ENCODE measurements at places on chromosomes 12 and 14.

- no peaks in the 10 kb centered on the region for H3K36me3 ChIP-seq
- DNase-seq = no peak
- H3K27me3 ChIP-seq = no peaks in the 10 kb centered on the region
- H3K27ac ChIP-seq = no peak overlapping the region
- no peak overlapping the region for H3K4me3 ChIP-seq
- H3K4me1 ChIP-seq = no peaks in the 10 kb centered on the region
Observed at GRCh38 chr12:105658389-105658788, 327.9 kb downstream of the C12orf75 start.

DNA sequence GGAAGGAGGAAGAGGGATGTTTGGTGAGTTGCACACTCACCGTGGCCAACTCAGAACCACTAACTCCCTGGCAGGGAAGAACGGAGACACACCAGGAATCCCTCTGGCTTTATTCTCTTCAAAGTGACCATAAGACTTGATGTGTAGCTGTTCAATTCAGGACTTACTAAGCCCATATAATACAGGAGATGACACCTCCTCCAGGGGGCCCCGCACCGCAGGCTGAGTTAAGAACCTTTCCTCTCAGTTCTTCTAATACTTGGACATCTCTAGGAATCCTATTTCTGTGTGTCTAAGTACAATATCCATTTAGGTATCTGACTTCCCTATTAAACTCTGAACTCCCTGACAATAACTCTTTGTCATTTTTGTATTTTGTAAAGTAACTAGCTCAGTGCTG is 49.5 kb downstream of the DCAF4 start:
- H3K4me3 ChIP-seq = no peak overlapping the region
- H3K4me1 ChIP-seq = no peaks in the 10 kb centered on the region
- peaks cover 26% of the 10 kb centered on the region for H3K36me3 ChIP-seq
- no peak for DNase-seq
- H3K27ac ChIP-seq = no peak overlapping the region

- no peak overlapping the region for H3K27ac ChIP-seq
- no peaks in the 10 kb centered on the region for H3K27me3 ChIP-seq
- no peaks in the 10 kb centered on the region for H3K4me1 ChIP-seq
- no peaks in the 10 kb centered on the region for H3K36me3 ChIP-seq
- DNase-seq = no peak
Observed at GRCh38 chr12:76711241-76711640, 52.7 kb upstream of the ZDHHC17 start.

GRCh38 chr14:81471062-81471461 is 62.6 kb downstream of the SEL1L start:
- no peak overlapping the region for H3K4me3 ChIP-seq
- H3K36me3 ChIP-seq = peaks cover 40% of the 10 kb centered on the region
- no peak for DNase-seq

- peak within 1 kb of the TSS; percentile 92 for H3K27ac ChIP-seq
- peaks cover 23% of the 10 kb centered on the region for H3K36me3 ChIP-seq
- H3K27me3 ChIP-seq = no peaks in the 10 kb centered on the region
- peak; percentile 92 for DNase-seq
- H3K4me3 ChIP-seq = peak within 1 kb of the TSS; percentile 98
- H3K4me1 ChIP-seq = peaks cover 39% of the 10 kb centered on the region
Observed at GRCh38 chr12:101830367-101831325, at the start of gene GNPTAB. GNPTAB (minus strand) TSS chr12:101830959; CDS start chr12:101830675, 284 bp downstream.

DNA sequence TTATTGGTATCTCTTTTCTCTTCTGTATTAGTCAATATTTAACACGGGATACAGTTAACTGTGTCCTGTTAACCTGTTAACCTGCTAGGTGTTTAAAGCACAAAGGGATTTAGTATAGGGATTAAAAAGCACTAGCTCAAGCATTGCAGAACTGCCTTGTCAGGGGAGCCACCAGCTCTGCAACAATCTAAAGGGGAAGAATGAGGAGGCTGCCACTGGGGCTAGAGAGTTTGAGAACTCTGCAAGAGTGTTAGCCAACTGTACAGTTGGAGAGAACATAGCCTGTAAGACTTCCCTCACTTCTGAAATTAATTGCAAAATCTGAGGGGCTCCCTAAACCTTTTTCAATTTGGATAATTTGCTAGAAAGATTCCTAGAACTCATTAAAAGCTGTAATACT is 6.5 kb upstream of the VRK1 start:
- no peak overlapping the region for H3K27ac ChIP-seq
- H3K27me3 ChIP-seq = peaks cover 26% of the 10 kb centered on the region
- DNase-seq = no peak
- no peaks in the 10 kb centered on the region for H3K36me3 ChIP-seq
- H3K4me1 ChIP-seq = peaks cover 7% of the 10 kb centered on the region

DNA sequence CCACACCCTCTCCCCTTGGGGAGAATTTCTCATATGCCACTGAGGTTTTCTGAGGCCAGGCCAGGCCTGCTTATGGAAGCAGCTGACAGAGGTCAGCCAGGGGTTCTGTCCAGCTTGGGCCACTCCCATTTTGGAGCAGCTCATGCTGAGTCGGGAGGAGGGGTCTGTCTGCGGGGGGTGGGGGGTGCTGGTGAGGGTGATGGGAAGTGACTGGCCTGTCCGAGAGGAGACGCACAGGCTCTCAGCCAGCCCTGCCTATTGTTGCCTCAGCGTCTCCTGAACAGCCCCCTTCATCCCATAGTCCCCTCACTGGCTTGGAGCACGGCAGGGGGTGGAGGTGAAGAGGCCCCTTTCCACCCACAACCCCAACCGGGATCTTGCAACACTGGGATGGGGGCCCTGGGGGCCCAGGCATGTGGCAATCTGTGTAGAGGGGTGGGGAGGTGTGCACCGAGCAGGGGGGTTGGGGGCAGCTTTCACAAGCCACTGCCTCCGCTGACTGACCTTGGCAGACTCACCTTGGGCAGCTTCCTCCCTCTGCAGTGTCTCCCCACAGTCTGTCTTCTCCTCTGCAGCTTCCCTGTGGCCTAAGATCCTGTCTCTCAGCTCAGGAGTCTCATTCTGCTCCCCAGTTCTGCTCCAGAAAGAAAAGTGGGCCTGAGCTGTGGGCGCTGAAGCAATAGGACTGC is 5.5 kb downstream of the CEBPE start:
- H3K36me3 ChIP-seq = no peaks in the 10 kb centered on the region
- H3K27me3 ChIP-seq = no peaks in the 10 kb centered on the region
- no peak overlapping the region for H3K27ac ChIP-seq
- no peak for DNase-seq
- H3K4me1 ChIP-seq = peaks cover 10% of the 10 kb centered on the region

DNA sequence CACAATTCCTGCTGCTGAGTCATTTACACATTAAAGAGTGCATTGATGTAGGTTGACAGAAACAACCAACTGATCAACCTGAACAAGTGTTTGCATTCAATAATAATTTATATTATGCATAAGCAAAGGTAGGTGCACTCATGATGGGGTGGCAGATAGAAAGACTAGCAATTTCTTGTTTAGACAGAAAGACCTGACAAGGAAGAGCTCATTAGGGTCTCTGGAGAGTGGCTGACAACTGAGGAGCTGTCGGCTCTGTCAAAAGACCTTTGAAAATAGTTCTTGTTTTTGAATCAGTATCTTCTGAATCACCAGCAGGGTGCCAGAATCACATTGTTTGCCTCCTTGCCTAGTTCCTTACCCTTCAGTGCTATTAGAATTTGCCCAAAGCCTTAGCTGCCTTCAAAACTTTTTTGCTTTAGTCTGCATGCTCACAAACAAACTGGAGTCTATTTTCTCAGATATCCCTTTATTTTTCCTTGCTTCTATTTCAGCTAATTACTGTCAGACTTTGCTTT is 234.7 kb downstream of the BTG1 start:
- no peaks in the 10 kb centered on the region for H3K4me1 ChIP-seq
- no peaks in the 10 kb centered on the region for H3K36me3 ChIP-seq

DNA sequence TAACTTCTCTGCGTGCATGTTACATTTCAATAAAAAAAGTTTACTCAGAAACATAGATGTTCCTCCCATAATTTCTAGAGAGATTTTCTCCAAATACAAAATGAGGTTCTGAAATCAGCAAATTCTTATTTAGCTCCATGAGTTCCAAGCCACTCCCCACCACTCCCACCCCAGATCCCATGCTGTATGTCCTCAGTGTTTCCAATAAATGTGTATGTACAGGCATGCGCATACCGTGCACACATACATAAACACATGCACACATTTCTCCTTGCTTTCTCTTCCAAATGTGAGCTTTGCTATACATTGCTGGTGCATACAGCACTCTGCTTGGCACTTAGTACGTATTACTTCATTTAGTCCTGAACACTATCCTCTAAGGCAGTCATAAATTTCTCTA is 209.7 kb downstream of the MSRB3 start:
- H3K27me3 ChIP-seq = no peaks in the 10 kb centered on the region
- H3K4me1 ChIP-seq = no peaks in the 10 kb centered on the region
- H3K36me3 ChIP-seq = no peaks in the 10 kb centered on the region
- H3K27ac ChIP-seq = no peak overlapping the region

DNA sequence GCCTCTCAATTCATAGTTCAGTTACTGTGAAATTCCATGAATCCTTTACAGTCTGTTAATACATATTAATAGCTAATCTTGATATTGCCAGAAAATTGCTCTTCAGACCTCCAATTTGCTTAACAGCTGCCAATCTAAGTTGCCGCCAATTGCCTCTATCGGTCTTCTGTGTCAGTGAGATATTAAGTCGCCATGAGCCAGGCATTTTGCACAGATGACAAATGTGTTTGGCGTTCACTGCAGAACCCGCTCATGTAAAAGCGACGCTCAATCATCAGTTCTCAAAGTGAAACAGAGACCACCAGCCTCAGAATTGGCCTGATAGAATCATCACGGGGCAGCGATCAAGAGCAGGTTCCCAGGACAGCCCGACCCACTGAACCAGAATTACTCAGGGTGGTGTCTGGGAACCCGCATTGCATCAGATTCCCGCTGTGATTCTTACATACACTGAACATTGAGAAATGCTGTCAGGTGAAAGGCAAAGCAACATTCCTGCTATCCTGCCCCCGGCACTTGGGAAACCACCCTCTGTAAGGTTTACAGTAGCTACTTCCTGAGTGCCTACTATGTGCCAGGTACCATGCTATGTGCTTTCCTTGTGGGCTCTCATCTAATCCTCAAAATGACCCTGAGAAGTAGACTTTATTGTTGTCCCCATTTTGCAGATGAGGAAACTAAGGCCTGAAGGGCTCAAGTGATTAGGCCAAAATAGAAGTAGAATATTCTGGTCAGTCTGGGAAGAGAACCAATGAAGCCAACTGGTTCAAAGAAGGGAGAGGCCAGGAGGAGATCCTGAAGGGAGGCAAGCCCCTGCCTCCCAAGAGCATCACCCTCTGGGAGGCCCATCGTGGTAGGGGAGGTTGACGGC is 216.4 kb downstream of the SLC41A2 start:
- peak overlapping the region; percentile 89 for H3K27ac ChIP-seq
- no peak overlapping the region for H3K4me3 ChIP-seq
- peaks cover 14% of the 10 kb centered on the region for H3K36me3 ChIP-seq
- H3K27me3 ChIP-seq = no peaks in the 10 kb centered on the region
- DNase-seq = no peak

DNA sequence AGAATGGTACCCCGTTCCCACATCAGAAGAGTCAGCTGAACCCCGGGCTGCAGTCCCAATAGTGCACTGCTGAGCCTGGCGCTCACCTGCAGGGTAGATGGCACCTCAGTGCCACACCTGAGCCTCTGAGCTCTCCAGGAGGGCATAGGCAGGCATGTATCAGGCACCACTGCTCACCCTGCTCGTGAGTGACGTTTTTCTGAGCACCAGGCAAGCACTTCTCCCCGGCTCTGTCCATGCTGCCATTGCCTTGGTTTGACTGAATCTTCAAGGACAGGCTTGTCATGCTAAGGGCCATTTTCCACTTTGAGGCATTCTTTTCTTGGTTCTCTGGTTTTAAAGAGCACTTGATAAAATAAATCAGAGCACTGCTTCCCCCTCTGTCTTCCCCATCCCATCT is 161.6 kb upstream of the PRMT8 start:
- no peak for DNase-seq
- no peak overlapping the region for H3K27ac ChIP-seq
- H3K27me3 ChIP-seq = no peaks in the 10 kb centered on the region
- H3K36me3 ChIP-seq = no peaks in the 10 kb centered on the region
- no peaks in the 10 kb centered on the region for H3K4me1 ChIP-seq
- H3K4me3 ChIP-seq = no peak overlapping the region

DNA sequence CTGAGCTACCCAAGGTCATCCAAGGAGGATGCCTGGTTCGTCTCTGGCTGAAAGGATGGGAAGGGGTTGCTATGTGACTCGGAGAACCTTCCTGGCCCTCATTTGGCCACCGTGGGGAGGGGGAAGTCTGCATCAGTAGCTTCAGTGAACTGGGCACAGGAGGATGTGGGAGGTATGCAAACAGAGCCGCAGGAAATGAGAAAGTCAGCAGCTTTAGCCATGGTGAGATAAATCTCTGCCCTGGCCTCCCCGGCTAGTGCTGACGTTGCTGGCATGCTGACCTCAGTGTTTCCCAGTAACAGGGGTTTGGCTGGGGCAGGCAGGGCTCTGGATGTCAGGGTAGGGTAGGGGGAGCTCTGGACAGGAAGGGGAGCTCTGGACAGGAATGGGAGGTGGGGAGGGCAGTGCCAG is 2.3 kb upstream of the CEBPE start:
- H3K27me3 ChIP-seq = no peaks in the 10 kb centered on the region
- peaks cover 17% of the 10 kb centered on the region for H3K4me1 ChIP-seq
- H3K36me3 ChIP-seq = no peaks in the 10 kb centered on the region

DNA sequence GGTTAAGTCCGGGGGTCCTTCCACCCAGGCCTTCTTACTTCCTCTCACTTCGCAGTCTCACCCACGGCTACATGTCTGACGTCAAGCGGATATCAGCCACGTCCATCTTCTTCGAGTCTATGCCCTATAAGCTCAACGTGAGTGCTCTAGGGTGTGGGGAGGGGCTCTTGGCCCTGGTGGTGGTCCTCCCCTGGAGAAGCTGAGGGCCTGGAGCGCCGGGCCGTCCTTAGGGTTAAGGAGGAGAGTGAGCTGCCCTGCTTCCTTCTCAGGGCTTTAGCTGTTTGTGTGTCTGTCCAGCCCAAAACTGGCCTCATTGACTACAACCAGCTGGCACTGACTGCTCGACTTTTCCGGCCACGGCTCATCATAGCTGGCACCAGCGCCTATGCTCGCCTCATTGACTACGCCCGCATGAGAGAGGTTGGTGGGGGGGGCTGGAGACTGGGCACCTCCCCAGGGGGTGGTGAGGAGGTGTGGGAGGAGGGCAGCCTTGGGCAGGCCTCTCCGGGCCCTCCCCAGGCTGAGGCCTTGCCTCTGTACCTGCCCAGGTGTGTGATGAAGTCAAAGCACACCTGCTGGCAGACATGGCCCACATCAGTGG is 2.7 kb downstream of the SHMT2 start:
- peaks cover 10% of the 10 kb centered on the region for H3K27me3 ChIP-seq
- H3K4me3 ChIP-seq = peak overlapping the region; percentile 15
- peaks cover 32% of the 10 kb centered on the region for H3K4me1 ChIP-seq

GRCh38 chr12:68067762-68068376 is 78.6 kb downstream of the IFNG-AS1 start:
- H3K27me3 ChIP-seq = no peaks in the 10 kb centered on the region
- H3K36me3 ChIP-seq = peaks cover 6% of the 10 kb centered on the region
- no peaks in the 10 kb centered on the region for H3K4me1 ChIP-seq

GRCh38 chr12:27595231-27595642 is 71.2 kb downstream of the PPFIBP1 start:
- H3K36me3 ChIP-seq = peaks cover 23% of the 10 kb centered on the region
- H3K27ac ChIP-seq = no peak overlapping the region
- H3K27me3 ChIP-seq = no peaks in the 10 kb centered on the region
- no peak overlapping the region for H3K4me3 ChIP-seq

GRCh38 chr12:66497008-66497897 is 181.6 kb downstream of the GRIP1 start:
- no peak overlapping the region for H3K27ac ChIP-seq
- H3K4me1 ChIP-seq = no peaks in the 10 kb centered on the region
- peaks cover 2% of the 10 kb centered on the region for H3K27me3 ChIP-seq
- no peak for DNase-seq
- H3K4me3 ChIP-seq = no peak overlapping the region

- H3K4me3 ChIP-seq = no peak overlapping the region
- H3K27ac ChIP-seq = no peak overlapping the region
- H3K27me3 ChIP-seq = no peaks in the 10 kb centered on the region
- peaks cover 3% of the 10 kb centered on the region for H3K4me1 ChIP-seq
Observed at GRCh38 chr12:12600659-12601058, 11.0 kb upstream of the CREBL2 start.
